Activated CD4-positive, alpha-beta memory T cell treated with anti-CD3 and anti-CD28 coated beads for 36 hours (primary cell): ENCODE measurements at places on chromosomes 5 and 9.

- H3K4me1 ChIP-seq = no peaks in the 10 kb centered on the region
- no peak overlapping the region for H3K4me3 ChIP-seq
- peaks cover 2% of the 10 kb centered on the region for H3K27me3 ChIP-seq
Measured at GRCh38 chr5:156835905-156836304, 14.2 kb upstream of the PPP1R2B start.

- peaks cover 3% of the 10 kb centered on the region for H3K36me3 ChIP-seq
- H3K4me3 ChIP-seq = no peak overlapping the region
- no peak overlapping the region for H3K27ac ChIP-seq
- no peaks in the 10 kb centered on the region for H3K27me3 ChIP-seq
Measured at GRCh38 chr5:102777099-102777498, 22.0 kb downstream of the PAM start.

DNA sequence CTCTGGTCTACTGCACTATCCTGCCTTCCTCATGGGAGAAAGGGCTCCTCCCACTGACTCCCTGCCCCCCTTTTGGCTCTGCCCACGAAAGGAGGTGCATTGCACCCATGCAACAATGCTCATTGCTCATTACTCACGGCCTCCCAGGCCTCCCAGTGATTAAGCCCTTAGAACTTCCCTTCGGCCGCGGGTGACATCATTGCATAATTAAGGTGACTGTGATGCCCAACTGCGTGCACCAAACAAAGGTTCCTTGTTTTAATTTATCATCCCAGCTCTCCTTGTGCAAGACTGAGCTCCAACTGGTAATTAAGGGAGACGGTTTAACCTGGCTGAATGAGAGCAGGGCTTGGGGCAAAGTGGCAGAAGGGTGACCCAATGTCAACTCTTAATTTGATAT, 180.4 kb downstream of the GAS1 start:
- H3K27ac ChIP-seq = no peak overlapping the region
- no peaks in the 10 kb centered on the region for H3K27me3 ChIP-seq
- no peak overlapping the region for H3K4me3 ChIP-seq
- H3K4me1 ChIP-seq = no peaks in the 10 kb centered on the region
- no peak for DNase-seq
- H3K36me3 ChIP-seq = no peaks in the 10 kb centered on the region

GRCh38 chr5:157554179-157555036, 21.2 kb downstream of the ADAM19 start:
- no peaks in the 10 kb centered on the region for H3K27me3 ChIP-seq
- no peak overlapping the region for H3K4me3 ChIP-seq
- peak overlapping the region; percentile 53 for H3K27ac ChIP-seq
- DNase-seq = no peak

- H3K4me3 ChIP-seq = no peak overlapping the region
- no peaks in the 10 kb centered on the region for H3K4me1 ChIP-seq
- H3K27me3 ChIP-seq = no peaks in the 10 kb centered on the region
Measured at GRCh38 chr9:107810461-107810961, 320.9 kb upstream of the KLF4 start.

DNA sequence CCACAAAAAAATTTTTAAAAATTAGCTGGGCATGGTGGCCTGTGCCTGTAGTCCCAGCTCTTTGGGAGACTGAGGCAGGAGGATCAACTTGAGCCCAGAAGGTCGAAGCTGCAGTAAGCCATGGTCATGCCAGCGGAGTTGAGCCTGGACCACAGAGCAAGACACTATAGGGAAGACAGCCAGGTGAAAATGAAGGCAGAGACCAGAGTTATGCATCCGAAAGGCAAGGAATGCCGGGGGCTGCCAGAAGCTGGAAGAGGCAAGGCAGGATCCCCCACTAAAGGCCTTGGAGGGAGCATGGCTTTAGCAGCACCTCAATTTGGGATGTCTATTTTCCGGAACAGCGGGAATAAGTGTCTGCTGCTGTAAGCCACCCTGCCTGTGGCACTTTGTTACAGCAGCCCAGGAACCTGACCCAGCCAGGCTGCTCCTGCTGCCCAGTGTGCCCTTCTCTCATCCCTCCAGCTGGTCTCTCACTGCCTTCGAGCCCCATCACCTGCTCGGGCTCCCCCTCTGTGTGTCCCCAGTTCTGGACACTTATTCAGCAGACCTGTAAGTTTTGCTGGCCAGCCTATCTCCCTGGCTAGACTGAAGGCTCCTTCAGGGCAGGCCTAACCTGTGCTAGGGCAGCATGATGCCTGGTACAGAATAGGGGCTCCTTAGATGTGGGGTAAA, 16.8 kb upstream of the JADE2 start:
- H3K4me1 ChIP-seq = peaks cover 45% of the 10 kb centered on the region
- H3K27me3 ChIP-seq = no peaks in the 10 kb centered on the region
- no peaks in the 10 kb centered on the region for H3K36me3 ChIP-seq
- no peak overlapping the region for H3K27ac ChIP-seq
- H3K4me3 ChIP-seq = no peak overlapping the region

GRCh38 chr5:41519801-41520200, 9.4 kb upstream of the PLCXD3 start:
- no peak overlapping the region for H3K27ac ChIP-seq
- no peak for DNase-seq
- H3K27me3 ChIP-seq = peaks cover 1% of the 10 kb centered on the region
- H3K4me1 ChIP-seq = no peaks in the 10 kb centered on the region

GRCh38 chr9:77512876-77513275, 135.2 kb downstream of the GNA14 start:
- no peaks in the 10 kb centered on the region for H3K27me3 ChIP-seq
- no peaks in the 10 kb centered on the region for H3K36me3 ChIP-seq
- H3K27ac ChIP-seq = no peak overlapping the region

- DNase-seq = no peak
- peaks cover 6% of the 10 kb centered on the region for H3K4me1 ChIP-seq
- peaks cover 9% of the 10 kb centered on the region for H3K36me3 ChIP-seq
- no peak overlapping the region for H3K4me3 ChIP-seq
Measured at GRCh38 chr5:142484821-142485387, 160.1 kb upstream of the SPRY4 start.

DNA sequence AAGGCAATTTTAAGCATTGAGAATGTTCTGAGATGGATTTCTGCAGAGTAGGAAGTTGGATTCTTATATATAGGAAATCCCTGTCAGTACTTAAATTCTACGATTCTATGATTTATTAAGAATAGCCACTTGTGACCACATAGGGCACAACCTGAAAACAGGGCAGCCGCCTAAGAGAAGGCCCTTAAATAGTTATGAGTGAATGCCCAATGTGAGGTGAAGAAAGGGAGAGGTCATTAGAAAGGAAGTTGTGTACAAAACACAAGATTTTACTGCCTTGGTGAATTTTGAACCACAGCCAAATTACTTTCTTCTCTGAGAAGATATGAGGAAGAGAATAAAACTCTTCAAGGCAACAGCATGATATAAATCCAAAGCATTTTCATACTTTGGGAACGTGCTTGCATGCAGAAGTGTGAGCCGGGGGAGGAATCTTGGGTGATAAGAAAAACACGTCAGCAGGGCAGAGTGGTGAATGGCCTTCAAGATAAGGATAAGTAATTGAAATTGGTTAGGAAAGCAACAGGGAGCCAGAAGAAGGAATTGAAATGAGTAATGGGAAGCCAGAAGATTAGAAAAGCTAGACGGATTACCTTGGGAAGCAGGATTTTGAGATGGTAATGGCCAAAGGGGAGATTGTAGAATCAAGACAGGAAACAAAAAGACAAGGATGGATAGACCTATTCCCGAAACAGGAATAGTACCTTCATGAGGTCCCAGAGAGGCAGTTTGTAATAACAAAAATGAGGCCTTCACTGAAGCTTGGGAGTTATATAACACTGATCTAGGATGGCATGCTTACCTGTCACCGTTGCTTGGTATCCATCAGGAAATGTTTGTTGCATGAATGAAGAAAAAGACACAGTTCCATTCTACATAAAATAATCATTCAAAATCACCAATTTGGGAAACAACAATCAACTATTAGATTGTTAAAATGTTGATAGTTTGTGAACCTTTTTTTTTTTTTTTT, 244.3 kb downstream of the PDE4D start:
- H3K27ac ChIP-seq = no peak overlapping the region
- H3K4me1 ChIP-seq = peaks cover 5% of the 10 kb centered on the region
- H3K27me3 ChIP-seq = no peaks in the 10 kb centered on the region
- H3K4me3 ChIP-seq = no peak overlapping the region

DNA sequence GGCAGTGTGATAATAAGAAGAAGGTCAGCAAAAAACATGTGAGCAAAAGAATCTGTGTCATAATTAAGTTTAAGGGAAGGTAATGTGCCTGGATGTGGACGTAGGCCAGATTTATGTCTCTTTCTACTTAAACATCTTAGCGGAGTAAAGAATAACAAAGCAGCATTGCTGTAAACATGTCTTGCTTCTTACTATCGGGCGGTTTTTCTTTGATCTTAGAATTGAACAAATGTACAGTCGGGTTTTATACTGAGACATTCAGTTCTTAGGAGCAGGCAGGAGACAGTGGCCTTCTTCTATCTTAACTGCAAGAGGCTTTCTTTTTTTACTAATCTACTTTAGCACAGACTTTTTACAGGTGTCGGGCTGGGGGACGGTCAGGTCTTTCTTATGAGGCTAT, 40.4 kb upstream of the FLT4 start:
- H3K36me3 ChIP-seq = no peaks in the 10 kb centered on the region
- peaks cover 31% of the 10 kb centered on the region for H3K4me1 ChIP-seq
- no peak for DNase-seq

- no peak overlapping the region for H3K27ac ChIP-seq
- H3K27me3 ChIP-seq = peaks cover 14% of the 10 kb centered on the region
- peaks cover 12% of the 10 kb centered on the region for H3K4me1 ChIP-seq
- DNase-seq = peak; percentile 61
Measured at GRCh38 chr5:139710319-139711066, 62.3 kb downstream of the CXXC5 start.

- DNase-seq = no peak
- no peaks in the 10 kb centered on the region for H3K4me1 ChIP-seq
- no peaks in the 10 kb centered on the region for H3K36me3 ChIP-seq
- no peaks in the 10 kb centered on the region for H3K27me3 ChIP-seq
- H3K27ac ChIP-seq = no peak overlapping the region
Measured at GRCh38 chr9:115672477-115673316, 480.9 kb upstream of the PAPPA start.

GRCh38 chr5:32562843-32563242, 22.5 kb upstream of the SUB1 start:
- H3K4me1 ChIP-seq = no peaks in the 10 kb centered on the region
- no peaks in the 10 kb centered on the region for H3K27me3 ChIP-seq
- no peak overlapping the region for H3K27ac ChIP-seq

GRCh38 chr9:35920051-35920620, 10.8 kb downstream of the SPAAR start:
- no peaks in the 10 kb centered on the region for H3K36me3 ChIP-seq
- no peak overlapping the region for H3K27ac ChIP-seq
- DNase-seq = no peak
- no peaks in the 10 kb centered on the region for H3K27me3 ChIP-seq
- H3K4me1 ChIP-seq = peaks cover 21% of the 10 kb centered on the region
- no peak overlapping the region for H3K4me3 ChIP-seq

GRCh38 chr5:127723571-127723970, 20.4 kb downstream of the CCDC192 start:
- H3K36me3 ChIP-seq = no peaks in the 10 kb centered on the region
- peaks cover 2% of the 10 kb centered on the region for H3K27me3 ChIP-seq
- no peak overlapping the region for H3K4me3 ChIP-seq
- no peaks in the 10 kb centered on the region for H3K4me1 ChIP-seq
- H3K27ac ChIP-seq = no peak overlapping the region
- no peak for DNase-seq

- H3K27ac ChIP-seq = no peak overlapping the region
- no peak overlapping the region for H3K4me3 ChIP-seq
- no peaks in the 10 kb centered on the region for H3K27me3 ChIP-seq
- peaks cover 42% of the 10 kb centered on the region for H3K4me1 ChIP-seq
Measured at GRCh38 chr9:79671558-79671957, 99.8 kb downstream of the TLE4 start.

DNA sequence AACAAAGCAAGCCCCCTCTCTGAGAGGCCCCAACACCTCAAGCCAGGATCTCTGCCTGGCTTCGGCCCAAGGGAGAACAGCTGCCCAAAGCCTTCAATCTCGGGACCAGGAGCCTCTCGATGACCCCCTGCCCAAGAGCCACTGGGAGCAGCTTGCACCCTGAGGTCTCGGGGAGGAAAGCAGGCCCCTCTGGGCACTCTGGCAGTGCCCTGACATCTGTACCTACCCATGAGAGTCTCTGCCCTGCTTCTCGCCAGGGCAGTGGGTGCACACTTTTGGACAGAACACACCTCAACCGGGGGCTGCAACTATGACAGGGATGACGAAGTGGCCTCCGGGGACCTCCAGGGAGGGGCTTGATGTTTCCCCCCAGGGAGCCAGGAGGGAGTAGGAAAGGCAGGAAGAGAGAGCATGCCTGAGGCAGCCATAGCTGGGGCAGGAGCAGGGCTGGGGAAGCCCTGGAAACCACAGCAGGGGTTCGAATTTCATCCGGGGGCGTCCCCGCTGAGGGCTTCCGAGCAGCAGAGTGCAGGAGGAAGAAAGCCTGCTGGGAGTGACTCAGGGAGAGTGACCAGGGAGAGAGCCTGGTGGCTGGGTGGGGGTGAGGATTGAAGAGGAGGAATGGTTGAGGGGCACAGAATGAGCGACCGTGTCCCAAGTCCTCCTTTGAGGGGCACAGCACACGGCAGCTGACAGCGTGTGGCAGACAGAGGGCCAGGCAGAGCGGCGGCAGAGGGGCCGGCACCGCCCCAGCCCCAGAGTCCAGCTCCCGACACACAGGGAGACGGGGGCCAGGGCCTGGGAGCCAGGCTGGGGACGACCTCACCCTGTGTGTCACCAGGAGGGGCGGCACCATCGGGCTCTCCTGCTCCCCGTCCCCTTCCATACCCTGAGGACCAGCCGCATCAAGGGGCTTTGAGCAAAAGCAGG, 1.8 kb downstream of the LPCAT1 start:
- no peak for DNase-seq
- H3K27ac ChIP-seq = no peak overlapping the region
- H3K4me3 ChIP-seq = peak overlapping the region; percentile 86

DNA sequence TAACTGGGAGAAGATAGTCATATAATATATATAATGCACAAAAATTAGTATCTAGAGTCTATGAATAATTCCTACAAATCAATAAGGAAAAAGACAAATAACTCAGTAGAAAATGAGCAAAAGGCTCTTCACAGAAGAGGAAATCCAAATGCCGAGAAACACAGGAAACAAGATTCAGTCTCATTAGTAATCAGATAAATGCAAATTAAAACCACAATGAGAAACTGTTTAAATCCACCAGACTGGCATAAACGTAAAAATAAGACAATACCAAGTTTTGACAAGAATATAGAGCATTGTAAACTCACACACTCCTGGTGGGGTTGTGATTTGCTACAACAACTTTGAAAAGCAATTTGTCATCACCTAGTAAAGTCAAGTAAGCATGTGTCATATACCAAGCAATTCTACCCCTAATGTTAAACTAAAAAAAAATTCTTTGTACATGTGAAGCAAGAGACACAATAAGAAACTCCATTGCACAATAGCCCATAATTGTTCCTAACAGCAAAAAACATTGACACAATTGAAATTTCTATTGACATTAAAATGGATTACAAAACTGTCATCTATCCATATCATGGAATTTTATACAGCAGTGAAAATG, 21.0 kb upstream of the UBLCP1 start:
- H3K4me1 ChIP-seq = peaks cover 42% of the 10 kb centered on the region
- DNase-seq = no peak
- no peak overlapping the region for H3K4me3 ChIP-seq
- H3K27me3 ChIP-seq = peaks cover 5% of the 10 kb centered on the region
- no peaks in the 10 kb centered on the region for H3K36me3 ChIP-seq
- H3K27ac ChIP-seq = no peak overlapping the region
